Activated CD8-positive, alpha-beta memory T cell treated with anti-CD3 and anti-CD28 coated beads, Interleukin-2, amount 50 U/mL, for 48 hours (primary cell): ENCODE measurements at places on chromosomes 12 and 14.

GRCh38 chr14:80017795-80018194, 193.5 kb downstream of the DIO2 start:
- no peak for DNase-seq

GRCh38 chr12:66848967-66849366, 170.1 kb upstream of the GRIP1 start:
- DNase-seq: no peak

DNA sequence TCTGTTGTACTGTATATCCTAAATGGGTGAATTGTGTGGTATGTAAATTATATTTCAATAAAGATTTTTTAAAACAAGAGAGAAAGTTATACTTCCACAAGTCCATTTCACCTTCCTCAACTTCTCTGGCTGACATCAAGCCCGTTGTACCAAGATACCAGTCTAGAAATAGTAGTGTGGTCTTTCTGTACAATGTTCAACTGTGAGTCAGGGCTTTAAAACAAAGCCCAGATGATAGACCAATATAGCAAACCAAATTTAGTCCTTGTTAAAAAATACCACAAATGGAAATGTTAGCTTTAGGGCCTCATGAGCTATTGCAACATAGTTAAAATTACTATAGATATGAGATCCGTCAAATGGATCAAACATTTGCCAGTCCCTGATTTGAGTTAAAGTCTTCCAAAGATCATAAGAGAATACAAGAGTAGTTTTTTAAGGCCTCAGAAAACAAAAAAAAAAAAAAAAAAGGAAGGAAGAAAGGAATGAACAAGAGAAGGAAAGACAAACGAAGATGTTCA, 49.0 kb upstream of the EGLN3 start:
- no peak for DNase-seq

DNA sequence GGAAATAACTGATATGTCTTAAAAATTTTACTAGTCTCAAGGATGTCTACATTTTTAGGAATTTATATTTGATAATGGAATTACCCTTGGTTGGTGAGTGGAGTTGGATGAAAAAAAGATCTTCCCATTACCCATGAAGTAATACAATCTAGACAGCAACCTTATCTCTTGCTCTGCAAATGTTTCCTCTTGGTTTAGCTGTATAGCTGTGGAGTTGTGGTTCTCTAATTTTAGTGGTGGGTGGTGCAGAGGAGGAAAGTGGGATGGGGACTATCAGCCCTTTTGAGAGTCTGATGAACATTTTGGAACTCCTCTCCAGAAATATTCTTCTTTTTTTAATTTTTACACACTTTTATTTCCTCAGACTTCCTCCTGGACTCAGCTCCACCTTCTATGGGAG, 17.1 kb downstream of the SPX start:
- DNase-seq: no peak

- DNase-seq: no peak
These were observed 115.7 kb downstream of the PCNX1 start for GRCh38 chr14:71022939-71023338.

DNA sequence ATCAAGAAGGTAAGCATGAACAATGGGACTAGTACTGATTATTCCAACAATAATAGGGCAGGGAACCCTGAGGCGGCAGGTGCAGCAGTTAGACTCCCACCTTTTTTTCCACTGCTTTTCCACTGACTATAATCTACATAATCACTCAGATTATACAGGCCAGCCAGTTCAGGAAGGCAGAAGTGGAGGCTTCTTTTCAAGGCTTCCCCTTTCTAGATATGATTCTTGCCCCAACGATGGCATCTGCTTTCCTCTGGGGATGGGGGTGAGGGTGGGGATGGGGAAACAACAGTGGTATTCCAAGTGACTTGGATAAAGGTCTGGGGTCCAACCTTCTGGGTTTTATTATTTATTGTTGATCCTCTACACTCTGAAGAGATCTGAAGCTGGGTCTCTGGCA, 331 bp downstream of the NCKAP1L start:
- DNase-seq: no peak

DNA sequence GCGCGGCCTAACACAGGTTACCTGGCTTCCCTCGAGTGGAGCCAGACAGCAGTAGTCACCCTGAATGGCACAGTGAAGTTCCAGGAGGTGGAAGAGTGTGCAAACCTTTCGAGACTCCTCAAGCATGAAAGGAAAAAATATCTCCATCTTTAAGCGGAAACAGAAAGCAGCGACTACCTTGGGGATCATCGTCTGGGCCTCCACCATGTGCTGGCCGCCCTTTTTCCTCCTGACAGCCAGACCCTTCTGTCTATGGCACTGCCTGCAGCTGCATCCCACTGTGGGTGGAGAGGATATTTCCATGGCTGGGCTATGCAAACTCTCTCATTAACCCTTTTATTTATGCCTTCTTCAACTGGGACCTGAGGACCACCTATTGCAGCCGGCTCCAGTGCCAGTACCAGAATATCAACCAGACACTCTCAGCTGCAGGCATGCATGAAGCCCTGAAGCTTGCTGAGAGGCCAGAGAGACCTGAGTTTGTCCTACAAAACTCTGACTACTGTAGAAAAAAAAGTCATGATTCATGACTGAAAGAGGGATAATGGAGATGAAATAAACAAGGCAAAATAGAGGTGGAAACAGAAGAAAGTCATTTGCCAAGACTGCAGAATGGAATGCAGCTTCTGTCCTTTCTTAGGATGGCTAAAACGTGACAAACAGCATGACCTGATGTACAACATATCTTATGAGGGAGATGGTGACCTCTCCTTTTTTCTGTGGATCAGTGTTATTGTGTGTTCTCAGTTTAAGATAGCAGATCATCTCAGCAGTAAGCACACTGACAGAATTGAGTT, 2.4 kb upstream of the HEBP1 start:
- DNase-seq: no peak

DNA sequence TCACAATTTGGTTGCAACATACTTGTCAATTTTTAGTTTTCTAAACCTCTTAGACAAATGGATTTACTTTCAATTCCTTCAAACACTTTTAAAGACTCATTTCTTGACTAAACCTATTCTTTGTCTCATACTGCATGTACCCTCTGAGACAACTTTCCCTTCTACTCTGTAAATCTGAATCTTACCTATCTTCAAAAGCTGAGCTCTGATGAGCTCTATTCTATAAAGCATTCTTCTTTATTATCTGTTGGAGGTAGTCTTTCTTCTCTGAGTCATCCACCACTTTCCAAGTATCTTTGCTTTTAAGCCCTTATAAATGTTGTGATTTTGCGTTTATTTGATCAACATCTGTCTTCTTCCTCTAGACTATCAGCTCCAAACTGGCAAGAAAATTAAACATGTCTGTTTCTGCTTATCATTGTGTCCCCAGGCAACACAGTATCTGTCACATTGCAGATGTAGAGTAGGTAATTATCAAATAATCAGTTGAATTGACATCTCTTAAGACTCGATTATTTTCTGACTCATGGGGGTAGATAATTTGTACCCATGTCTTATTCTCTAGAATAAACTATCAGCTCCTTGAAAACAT, 265.6 kb upstream of the FAR2 start:
- no peak for DNase-seq

- no peak for DNase-seq
These were observed 97.3 kb downstream of the NCOR2 start for GRCh38 chr12:124470139-124470538.

GRCh38 chr14:24900269-24901100, 149.5 kb downstream of the STXBP6 start:
- DNase-seq: no peak

GRCh38 chr14:69042787-69043444, 63.8 kb upstream of the ACTN1 start:
- no peak for DNase-seq

DNA sequence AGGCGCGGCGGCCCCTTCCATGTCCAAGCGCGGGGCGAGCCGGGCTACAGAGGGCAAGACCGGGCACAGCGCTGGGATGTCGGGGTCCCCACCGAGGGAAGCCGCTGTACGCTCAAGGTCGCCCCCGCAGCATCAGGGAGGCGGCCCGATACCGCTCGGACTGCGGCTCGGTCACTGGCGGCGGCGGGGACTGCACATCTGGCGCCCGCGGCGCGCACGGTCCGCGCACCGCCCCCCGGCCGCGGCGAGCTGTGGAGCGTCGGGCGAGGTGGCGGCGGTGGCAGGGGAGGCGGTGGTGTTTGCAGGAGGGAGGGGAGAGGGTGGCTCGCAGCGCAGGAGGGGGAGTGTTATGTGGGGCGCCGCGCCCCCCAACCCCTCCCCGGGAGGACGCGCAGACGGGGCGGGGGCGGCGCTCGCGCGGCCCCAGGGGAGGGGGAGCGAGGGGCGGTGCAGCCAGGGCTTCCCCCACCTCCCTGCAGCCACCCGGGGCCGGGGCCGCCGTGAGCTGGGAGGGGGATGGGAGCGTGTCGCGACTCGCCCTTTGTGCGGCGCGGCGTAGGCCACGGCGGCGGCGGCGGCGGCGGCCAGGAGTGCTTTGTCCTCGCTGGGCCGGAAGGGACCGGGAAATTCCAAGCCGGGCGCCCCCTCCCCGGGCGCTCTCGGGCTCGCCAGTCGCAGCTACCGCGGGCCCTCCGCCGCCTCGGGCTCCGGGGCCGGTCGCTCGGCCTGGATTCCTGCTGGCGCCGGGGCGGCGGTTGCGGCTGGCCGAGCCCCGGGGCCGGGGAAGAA, at the start of gene NUAK1:
TSS of gene NUAK1 (minus strand) at position 322 of the 789 bp plus-strand sequence. CDS start at position 21, 301 bp downstream.
- peak; percentile 54 for DNase-seq

GRCh38 chr12:125029761-125030358, 35.4 kb upstream of the AACS start:
- DNase-seq: no peak

GRCh38 chr14:26835979-26836570, 238.2 kb upstream of the NOVA1 start:
- no peak for DNase-seq

DNA sequence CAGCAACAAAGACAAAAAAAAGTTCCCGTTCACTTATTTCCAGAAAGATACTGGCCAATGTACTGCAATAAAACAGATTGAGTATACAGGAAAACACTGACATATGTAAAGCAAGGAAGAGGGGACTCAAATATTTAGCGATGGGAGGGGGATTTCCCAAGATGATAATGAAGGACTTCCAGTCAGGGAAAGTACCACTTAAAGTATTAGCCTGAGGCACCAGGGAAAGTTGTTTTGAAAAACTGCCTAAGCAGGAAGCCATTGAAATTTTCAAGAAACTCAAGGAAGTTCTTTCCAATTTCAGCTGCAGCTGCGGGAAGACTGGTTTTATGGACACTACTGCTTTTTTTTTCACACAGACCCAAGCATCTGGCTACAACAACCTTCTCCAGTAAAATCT, 1007.4 kb upstream of the NOVA1 start:
- DNase-seq: no peak

DNA sequence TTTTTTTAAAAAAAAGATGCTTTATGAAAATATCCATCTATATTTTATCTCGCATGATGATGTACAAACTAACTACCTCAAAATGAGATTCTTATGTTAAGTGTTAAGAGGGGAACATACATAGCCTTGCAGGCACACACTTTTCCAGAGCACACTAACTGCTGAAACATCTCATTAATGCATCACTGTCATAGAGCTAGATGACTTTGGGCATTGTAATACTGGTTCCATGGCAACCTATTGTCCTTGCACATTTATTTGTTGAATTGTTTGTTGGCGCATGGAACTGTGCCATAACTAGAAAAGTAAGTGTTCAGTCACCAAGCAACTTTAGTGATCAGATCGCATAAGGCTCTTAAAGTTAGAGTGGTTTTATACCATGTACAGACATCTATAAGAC, 348.3 kb downstream of the GALC start:
- DNase-seq: no peak

DNA sequence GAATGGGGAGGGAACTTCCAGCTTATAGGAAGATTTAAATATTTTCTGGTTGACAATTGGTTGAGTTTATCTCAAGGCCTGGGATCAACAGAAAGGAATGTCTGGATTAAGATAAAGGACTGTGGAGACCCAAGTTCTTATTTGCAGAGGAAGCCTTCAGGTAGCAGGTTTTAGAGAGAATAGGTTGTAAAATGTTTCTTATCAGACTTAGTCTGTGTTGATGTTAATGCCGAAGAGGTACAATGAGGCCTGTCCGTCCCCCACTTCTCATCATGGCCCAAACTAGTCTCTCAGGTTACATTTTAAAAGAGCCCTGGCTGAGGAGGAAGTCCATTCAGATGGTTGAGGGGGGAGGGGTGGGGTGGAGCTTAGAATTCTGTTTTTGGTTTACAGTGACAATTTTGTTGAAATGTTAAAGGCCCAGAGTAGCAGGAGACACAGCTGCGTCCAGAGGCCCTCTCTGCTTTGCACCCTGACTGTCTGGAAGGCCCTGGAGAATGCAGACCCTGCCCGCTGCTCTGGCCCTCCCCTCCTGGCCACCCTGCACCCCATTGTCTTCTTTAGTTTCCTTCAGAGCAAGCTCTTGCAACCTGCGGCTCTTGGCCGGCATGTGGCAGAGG, 672.5 kb upstream of the TMEM132C start:
- no peak for DNase-seq

- no peak for DNase-seq
These were observed 311.0 kb upstream of the RGS6 start for GRCh38 chr14:71621276-71621675.

- DNase-seq: no peak
These were observed 36.6 kb downstream of the TC2N start for GRCh38 chr14:91830777-91831176.

- no peak for DNase-seq
These were observed 465.3 kb upstream of the RGS6 start for GRCh38 chr14:71466946-71467345.

- DNase-seq: no peak
These were observed 232.1 kb downstream of the FOXN3 start for GRCh38 chr14:89184952-89185351.

DNA sequence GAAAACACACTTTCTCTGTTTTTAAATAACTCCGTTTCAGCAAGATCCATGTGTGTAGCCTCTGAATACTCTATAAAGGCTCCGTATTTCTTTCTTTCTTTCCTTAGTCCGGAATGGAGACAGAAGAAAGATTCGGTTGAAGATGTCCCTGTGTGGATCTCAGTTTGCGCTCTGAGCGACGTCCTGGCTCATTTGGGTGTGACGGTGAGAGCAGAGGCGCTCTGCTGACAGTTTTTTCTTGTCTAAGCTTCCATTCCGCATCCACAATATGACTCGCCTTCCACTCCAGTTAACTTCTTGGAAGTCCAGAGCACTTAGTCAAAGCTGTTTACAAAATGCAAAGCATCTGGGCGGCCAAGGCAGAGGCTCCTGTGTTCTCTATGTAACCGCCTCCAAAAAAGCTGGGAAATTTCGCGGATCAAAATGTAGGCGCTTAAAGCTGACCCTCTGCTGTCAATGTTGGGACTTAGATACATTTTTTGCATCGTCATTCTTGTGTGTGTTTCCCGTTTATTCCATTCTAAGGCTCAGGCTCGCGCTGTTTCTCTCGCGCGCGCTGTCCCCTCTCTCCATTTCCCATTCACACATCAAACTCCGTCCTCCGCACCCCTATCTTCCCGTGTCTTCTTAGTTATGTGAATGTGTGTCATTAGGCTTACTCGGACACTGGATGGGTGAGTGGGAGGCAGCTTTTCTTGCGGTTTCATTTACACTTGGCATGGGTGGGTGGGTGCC, 880 bp upstream of the FLRT2 start:
- DNase-seq: no peak
